ENCODE measurements at places on chromosomes 3 and 15.

GRCh38 chr3:179021119-179021903 lies 50.3 kb downstream of the ZMAT3 start:
- no peak for DNase-seq

DNA sequence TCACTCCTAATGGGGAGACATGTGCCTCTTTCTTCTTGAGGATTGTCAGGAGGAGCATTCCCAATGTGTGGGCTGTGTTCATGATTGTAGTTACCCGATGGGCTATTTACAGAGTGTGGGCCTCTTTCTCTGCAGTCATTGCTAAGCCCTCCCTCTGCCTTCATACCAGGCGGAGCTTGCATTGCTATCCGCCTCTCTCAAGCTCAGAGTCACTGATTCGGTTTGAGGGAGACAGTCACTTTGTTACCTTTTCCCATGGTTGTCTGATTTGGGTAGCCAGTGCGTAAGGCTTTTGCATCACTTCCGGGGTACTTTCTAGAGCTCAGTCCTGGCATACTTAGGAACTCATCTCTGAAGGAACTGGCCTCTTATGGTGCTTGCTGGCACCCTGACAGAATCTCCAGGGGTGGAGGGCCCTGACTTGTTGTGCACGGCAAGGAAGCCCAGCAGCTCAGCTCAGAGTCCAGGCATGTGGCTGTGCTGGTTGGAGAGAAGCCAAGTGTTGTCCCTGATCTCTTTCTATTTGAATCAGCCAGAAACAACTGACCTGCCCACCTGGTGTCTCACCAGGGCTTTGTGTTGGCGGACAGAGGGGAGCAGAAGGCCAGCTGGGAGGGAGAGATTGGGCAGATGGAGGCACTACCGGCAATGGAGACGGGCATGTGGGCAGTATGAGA lies 79.8 kb downstream of the EPHB1 start:
- peak; percentile 97 for DNase-seq

DNA sequence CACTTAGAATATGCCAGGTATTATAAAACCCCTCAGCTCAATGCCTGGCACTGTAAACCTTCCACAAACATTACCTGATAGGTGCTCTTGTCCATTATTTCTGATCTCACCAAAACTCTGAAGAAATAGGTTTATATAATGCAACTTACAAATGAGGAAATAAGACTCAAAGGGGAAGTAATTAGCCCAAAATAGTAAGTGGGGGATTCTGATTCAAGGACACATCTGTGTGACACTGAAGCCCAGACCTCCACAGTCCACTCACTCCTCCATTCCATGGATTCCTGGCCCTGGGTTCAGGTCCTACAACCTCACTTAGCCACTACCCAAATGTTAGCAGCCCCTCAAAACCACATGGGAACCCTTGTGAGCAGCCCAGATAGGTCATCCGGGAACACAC lies 49.9 kb downstream of the TRANK1 start:
- no peak for DNase-seq

GRCh38 chr3:152335273-152335672 lies 66.5 kb downstream of the MBNL1 start:
- DNase-seq = no peak

DNA sequence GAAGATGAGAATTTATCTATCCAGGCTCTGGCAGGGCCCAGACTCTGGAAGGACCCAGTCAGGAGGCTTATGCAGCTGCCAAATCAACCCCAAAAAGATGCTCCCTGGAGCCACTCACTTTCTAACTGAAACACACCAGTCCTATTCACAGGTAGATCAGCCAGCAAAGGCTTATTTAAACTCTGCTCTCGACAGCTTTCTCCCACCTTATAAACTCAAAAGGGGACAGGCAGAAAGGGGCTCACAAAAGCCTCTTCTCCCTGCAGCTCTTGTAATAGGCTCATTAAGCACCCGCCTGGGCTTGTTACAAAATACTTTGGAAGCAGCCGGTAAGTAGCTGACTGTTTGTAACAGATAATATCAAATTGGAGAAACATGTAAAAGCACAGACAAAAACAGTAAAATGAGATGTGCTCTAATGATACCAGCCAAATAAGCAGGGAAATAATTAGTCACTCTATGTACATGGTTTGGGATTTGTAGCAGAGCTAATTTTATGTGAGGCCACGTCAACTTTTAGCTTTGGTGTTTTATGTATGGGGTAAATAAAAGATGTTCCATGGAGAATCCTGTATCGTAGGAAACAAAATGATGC lies 213.8 kb downstream of the NR2F2 start:
- DNase-seq = no peak

- DNase-seq = no peak
These were observed 7.5 kb downstream of the ZDHHC3 start for GRCh38 chr3:44968447-44968858.

DNA sequence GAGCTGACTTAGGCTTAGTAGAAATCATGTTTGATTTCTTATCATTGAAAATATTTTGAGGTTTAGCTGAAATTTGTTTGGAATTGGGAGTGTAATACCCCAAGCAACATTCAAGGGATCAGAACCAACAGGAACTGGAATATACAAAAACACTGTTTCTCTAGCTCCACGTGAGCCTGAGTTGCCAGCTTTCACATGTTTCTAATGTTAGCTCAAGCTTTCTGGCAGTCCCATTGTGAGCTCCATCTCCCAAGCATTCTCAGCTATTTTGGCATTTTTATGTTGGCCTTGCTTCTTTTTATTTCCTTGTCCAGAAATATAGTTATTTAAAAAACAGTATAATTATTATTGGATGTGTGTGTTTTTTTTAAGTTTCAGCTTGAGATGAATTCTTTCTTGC lies 427.1 kb upstream of the DPH6 start:
- no peak for DNase-seq

- DNase-seq = no peak
These were observed 79.7 kb downstream of the DZIP3 start for GRCh38 chr3:108669208-108669607.

GRCh38 chr3:194344012-194344411 lies 7.1 kb downstream of the CPN2 start:
- peak; percentile 57 for DNase-seq

DNA sequence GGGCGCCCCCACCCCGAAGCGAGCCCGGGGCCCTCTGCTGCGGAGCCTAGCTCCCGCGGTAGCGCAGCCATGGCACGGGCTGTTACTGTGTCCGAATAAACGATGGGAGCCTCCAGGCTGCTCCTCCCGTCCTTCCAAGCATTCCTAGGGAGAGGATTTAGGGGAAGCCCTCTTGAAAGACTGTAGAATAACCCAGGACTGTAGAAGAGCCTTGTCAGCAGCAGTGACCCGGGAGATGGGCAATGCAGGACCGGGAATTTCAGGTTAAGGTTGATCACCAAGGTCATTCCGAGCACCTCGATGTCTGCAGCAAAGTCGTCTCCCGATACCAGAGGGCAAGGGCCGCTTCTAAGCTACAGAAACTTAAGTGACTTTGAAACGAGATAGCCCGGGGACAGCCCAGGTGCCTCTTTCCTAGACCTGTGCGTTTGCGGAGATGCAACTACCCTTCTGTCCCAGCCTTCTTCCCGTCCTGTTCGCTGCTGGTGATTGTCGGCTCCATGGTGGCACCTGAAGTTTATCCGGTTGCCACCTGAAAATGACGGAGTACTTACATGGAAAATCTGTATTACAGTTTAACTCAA lies 753 bp upstream of the MYO5A start:
- peak; percentile 64 for DNase-seq

DNA sequence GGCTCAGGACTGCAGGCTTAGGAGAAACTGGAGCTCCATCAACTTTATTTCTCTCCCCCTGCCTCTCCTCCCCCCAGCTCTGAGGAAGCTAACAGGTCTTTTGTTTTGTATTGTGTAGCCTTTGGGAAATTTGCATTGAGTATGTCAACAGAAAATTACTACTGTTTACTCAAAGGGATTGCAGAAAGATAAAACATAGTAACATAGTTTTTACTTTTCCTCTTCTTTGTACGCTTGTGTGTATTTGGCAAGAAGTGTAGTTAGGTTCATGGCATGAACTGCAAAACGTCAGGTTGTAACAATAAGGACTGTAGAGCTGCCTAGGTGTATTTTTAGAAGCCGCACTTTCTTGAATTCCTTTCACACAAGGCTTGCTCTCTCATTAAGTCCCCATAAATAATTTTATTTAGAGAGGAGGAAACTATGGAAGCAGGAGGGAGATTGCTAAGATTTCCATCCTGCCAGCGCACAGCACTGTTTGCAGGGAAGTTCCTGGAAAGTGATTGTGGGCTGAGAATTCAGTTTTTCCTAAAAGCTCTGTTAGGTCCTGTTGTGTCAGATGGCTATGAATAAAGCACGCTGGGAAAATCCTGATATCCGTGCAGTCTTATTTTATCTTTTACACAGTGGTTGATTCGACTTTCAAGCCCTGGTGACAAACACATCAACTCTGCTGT lies 21.1 kb upstream of the SATB1 start:
- DNase-seq = peak; percentile 8

- no peak for DNase-seq
These were observed 7.3 kb downstream of the TMEM212 start for GRCh38 chr3:171850320-171850959.

- DNase-seq = no peak
These were observed 172.5 kb downstream of the MTHFS start for GRCh38 chr15:79724312-79724711.

- no peak for DNase-seq
These were observed 66.8 kb downstream of the STAC start for GRCh38 chr3:36447061-36447460.

DNA sequence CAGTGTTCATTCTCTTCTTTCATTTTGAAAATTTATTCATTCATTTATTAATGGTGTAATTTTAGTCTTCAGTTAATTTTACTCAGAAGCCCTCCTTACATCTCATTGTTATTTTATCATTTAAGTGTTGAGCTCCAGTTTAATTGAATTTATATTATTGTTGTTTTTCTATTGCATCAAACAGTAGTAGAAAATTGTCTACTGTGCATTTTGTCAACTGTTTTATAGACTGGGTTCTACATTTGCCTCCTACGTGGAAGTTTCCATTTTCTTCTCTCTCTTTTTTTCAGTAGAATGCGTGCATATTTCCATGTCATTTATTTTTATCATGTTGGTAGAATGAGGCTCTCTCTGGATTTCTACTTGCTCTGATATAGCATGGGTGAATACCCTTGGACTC lies 487.4 kb downstream of the NR2F2 start:
- no peak for DNase-seq

DNA sequence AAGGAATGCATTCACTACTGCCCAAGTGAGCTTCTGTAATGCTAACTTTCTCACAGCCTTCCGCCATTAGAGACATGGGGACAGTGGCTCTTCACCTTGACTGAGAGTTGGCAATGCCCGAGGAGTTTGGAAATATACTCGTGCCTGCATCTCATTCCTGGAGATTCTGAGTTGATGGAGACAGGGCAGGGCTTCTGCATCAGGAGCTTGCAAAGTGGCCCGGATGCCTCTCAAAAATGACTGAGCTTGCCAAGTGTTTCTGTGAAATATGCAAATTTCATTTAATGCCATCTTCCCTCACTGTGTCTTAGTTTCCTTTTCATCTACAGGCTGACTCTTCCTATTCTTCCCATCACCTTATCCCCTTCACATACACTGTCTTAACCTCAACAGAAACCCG lies 346.2 kb downstream of the GRM7 start:
- no peak for DNase-seq
